ENCODE measurements at places on chromosomes 11 and 22. TPM values are rescaled to one million over a fixed set of nuclear protein-coding genes. Genes with fewer than 3 reads are reported as not detected.

CLDN5 gene
- total RNA-seq = 48.4 TPM

DNA sequence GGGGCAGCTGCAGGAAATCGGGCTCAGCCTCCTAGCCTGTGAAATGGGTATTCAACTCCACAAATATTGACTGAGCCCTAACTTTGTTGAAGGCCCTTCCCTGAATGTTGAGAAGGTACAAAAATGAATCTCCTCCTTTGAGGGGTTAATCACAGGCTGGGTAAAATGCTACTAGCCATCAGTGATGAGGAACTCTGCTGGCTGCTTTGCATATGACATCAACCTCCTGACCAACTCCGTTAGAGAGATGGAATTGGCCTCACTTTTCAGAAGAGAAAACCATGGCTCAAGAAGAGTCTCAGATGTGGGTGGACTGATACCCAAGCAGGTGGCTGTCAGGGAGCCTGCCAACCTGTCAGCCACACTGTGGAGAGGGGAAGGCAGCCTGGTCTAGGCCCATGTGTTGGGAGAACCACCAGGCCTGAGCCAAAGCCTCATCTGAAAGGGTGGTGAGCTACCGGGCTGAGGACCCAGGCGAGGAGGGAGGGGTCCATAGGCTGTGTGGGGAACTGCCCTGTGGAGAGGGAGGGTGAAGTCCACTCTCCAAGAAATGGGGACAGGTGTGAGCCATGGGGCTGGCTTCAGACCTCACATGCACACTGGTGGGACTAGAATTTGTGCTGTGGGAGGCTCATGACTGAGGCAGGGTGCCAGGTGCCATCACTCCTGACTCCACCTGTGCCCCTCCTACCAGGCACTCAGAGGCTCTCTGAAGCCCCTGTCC, 11.8 kb downstream of the CDCA5 start:
- no peaks in the 10 kb centered on the region for H3K27me3 ChIP-seq
- no peaks in the 10 kb centered on the region for H3K36me3 ChIP-seq
- DNase-seq = no peak
- no peak overlapping the region for H3K27ac ChIP-seq
- H3K4me1 ChIP-seq = no peaks in the 10 kb centered on the region
- H3K4me3 ChIP-seq = no peak overlapping the region

- no peaks in the 10 kb centered on the region for H3K36me3 ChIP-seq
- no peak overlapping the region for H3K4me3 ChIP-seq
- no peak for DNase-seq
- H3K4me1 ChIP-seq = no peaks in the 10 kb centered on the region
- H3K27ac ChIP-seq = no peak overlapping the region
- no peaks in the 10 kb centered on the region for H3K27me3 ChIP-seq
Observed at GRCh38 chr11:79864882-79865281, 424.1 kb upstream of the TENM4 start.

- H3K36me3 ChIP-seq = no peaks in the 10 kb centered on the region
Observed at GRCh38 chr11:46335890-46336562, 11.2 kb upstream of the DGKZ start.

- no peaks in the 10 kb centered on the region for H3K36me3 ChIP-seq
- H3K4me1 ChIP-seq = no peaks in the 10 kb centered on the region
- H3K27me3 ChIP-seq = no peaks in the 10 kb centered on the region
- no peak overlapping the region for H3K27ac ChIP-seq
Observed at GRCh38 chr11:57402188-57403002, 11.9 kb upstream of the PRG2 start.

DNA sequence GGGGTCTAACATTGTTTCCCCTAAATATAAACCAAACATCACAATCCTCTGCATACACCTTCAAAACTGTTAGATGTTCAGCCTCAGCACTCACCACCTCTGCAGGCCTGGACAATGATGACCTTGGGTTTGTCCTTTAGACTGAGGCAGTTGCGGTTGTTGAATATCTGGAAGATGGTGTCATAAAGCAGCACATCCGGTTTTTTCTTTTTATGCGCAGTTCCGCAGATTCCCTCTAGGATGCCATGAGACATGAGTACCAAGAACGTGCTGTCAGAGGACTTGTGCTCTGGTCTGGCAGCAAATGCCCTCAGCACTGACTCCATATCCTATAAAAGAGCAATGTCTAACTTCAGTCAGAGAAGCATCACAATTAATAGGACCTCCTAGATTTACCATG, 22.8 kb downstream of the CASP5 start:
- no peaks in the 10 kb centered on the region for H3K27me3 ChIP-seq
- no peaks in the 10 kb centered on the region for H3K36me3 ChIP-seq
- H3K27ac ChIP-seq = no peak overlapping the region
- no peaks in the 10 kb centered on the region for H3K4me1 ChIP-seq
- DNase-seq = no peak
- no peak overlapping the region for H3K4me3 ChIP-seq
